ENCODE measurements at places on chromosomes 2 and 18. TPM values are rescaled to one million over a fixed set of nuclear protein-coding genes. Genes with fewer than 3 reads are reported as not detected.

- no peak for DNase-seq
Observed at GRCh38 chr2:67037655-67038054, 359.5 kb upstream of the ETAA1 start.

DNA sequence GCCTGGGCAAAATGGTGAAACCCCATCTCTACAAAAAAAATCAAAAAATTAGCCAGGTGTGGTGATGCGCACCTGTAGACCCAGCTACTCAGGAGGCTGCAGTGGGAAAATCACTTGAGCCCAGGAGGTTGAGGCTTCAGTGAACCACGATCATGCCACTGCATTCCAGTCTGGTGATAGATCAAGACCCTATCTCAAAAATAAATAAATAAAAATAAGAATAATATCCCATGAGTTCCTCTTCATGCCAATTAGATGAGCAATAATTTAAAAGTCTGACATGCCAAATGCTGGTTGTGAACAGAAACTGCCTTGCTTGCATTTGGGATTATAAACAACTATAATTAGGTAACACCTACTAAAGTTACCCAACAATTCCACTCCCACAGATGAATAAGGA lies 22.1 kb upstream of the ANKRD44 start:
- no peak for DNase-seq

GRCh38 chr2:54052825-54053718 lies 62.3 kb upstream of the ACYP2 start:
- no peak for DNase-seq

The C2orf66 gene
- total RNA-seq: 0.16 TPM

The MAP4K3 gene
- total RNA-seq: 41.7 TPM

The CDH19 gene
- 10.3 TPM for total RNA-seq

The XPO1 gene
- total RNA-seq: 49.3 TPM

Measured in heart left ventricle (tissue), 16 donors.